GM13976 (cell line): ENCODE measurements at places on chromosomes 7 and 10.

DNA sequence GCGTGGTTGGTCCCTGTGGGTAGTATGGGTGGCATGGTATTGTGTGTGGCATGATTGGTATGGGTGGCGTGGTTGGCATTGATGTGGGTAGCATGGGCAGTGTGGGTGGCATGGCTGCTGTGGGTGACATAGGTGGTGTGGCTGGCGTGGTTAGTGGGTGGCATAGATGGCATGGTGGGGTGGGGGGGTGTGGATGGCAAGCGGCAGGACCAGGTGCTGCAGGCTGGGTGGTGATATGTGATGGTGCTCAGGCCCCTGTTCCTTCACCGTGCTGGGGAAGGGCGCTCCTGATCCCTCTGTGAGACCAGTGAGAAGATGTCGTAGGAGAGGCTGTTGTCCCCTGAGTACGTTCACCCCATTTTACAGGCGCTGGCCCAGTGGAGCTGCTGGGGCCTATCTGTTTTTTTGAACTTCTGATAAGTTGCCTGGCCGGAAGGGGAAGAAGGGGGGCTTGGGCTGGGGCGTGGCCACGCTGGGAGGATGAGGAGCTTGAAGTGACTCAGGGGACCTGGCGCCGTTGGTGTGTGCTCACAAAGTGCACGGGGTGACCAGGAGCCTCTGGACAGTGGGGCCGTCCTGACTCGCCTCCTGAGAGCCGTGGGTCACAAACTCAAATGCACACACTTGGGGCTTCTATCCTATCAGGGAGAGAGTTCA is 17.5 kb downstream of the INPP5A start:
- DNase-seq: peak; percentile 64

GRCh38 chr10:99497343-99498025 is 35.3 kb upstream of the NKX2-3 start:
- DNase-seq: no peak

GRCh38 chr10:2202401-2202800 is 465.1 kb upstream of the ADARB2 start:
- no peak for DNase-seq

GRCh38 chr7:133313575-133313974 is 60.7 kb downstream of the EXOC4 start:
- DNase-seq: no peak

- DNase-seq: no peak
These were observed 81.4 kb upstream of the SHH start for GRCh38 chr7:155893664-155894063.

DNA sequence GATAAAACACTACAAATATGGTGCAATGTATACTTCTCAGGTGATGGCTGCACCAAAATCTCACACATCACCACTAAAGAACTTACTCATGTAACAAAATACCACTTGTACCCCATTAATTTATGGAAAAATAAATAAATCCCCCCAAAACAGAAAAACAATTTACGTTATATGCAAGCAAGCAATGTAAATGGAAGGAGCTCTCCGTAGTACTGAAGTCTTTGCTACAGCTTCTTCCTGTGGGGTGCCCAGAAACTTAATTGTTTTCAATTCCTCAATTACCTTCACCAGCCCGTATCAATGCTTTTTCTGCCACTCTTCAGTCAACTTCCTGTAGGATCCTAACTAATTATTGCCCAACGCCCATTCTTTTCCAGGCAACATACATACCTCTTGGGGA is 138.1 kb downstream of the RELN start:
- peak; percentile 10 for DNase-seq
